ENCODE measurements at places on chromosomes 3 and 15. TPM values are rescaled to one million over a fixed set of nuclear protein-coding genes. Genes with fewer than 3 reads are reported as not detected.

GRCh38 chr3:120495809-120496208, 45.0 kb upstream of the FSTL1 start:
- DNase-seq = no peak

- DNase-seq = no peak
Measured at GRCh38 chr3:107657971-107658370, 135.2 kb downstream of the BBX start.

The IQCH gene
- 2.1 TPM for total RNA-seq

GRCh38 chr3:193452338-193452737, 73.8 kb upstream of the ATP13A5 start:
- no peak for DNase-seq

DNA sequence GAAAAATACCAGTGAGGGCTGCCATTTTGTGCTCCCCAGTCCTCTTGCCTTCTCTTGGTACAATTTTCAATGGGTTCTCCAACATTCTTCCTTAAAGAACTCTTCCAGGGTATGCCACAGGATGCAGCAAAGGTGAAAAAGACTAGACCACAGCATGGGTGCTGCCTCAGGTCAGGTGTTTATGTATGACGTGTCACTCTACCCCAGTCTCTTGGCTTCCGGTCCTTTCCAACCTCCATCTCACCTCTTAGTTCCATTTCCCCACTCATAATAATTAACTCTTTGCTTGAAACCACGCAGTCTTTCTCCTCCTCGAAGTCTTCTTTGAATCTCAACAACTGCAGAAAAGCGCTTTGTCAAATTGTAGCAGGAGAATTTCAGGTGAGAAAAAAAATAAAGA, 104.7 kb upstream of the TBC1D5 start:
- DNase-seq = no peak

DNA sequence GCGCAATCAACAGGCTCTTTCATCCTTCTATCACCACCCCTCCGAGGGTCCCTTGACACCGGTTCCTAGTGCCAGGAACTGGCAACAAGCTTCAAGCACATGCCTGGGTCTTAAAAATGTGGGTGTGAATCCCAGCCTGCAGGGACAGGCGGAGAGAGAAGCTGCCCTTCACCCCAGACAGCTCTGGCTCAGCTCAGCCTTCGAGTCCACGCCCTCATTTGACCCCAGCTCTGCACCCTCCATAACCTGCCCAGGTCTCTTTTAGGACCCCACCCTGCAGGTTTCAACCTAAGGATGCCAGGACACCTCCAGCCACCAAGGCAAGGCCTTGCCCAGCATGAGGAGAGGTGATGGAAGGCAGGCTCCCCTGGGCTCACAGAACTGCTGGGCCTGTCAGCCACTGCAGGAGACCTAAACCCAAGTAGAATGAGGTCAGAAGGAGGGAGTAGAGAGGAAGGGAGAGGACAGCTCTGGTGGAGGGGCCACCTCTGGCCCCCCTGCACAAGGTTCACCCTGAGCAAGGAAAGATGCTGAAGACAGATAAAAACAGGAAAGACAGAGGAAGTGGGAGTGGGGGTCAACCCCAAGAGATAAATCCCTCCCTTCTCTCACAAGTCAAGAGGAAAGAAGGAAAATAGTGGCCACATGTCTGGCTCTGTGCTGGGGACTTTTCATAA, 2.6 kb upstream of the LOXL1 start:
- no peak for DNase-seq

The SGO1 gene
- 0.83 TPM for total RNA-seq

GRCh38 chr3:197293605-197294237, 4.7 kb downstream of the DLG1 start:
- no peak for DNase-seq
